ENCODE measurements at places on chromosomes 16 and 17. TPM values are rescaled to one million over a fixed set of nuclear protein-coding genes. Genes with fewer than 3 reads are reported as not detected.

The GRIN2C gene
- total RNA-seq, result 0.03 TPM

The C17orf50 gene
- 0.40 TPM for total RNA-seq

The RGS11 gene
- total RNA-seq, result 3.9 TPM

The TPSAB1 gene
- total RNA-seq, result 129 TPM

The NPIPA5 gene
- total RNA-seq, result not detected

The MTSS2 gene
- total RNA-seq, result 72.5 TPM

The ADCY9 gene
- 37.6 TPM for total RNA-seq

The CACNA1H gene
- total RNA-seq, result 5.0 TPM

The RND2 gene
- 1.3 TPM for total RNA-seq

The KRT25 gene
- not detected for total RNA-seq

The NTN3 gene
- 2.4 TPM for total RNA-seq

The CHST4 gene
- 0.43 TPM for total RNA-seq

The MMP28 gene
- total RNA-seq, result 54.5 TPM

The CCL4L2 gene
- 52.2 TPM for total RNA-seq

The CCDC154 gene
- 1.3 TPM for total RNA-seq

The TMED6 gene
- total RNA-seq, result 0.65 TPM

The CD300LB gene
- 0.82 TPM for total RNA-seq

The LUC7L3 gene
- 80.4 TPM for total RNA-seq

The MAPT gene
- 3.8 TPM for total RNA-seq

The AIPL1 gene
- not detected for total RNA-seq
